Effector CD8-positive, alpha-beta T cell (primary cell): ENCODE measurements at places on chromosomes 2 and 18.

- DNase-seq = peak; percentile 55
These were observed 56.9 kb downstream of the DYSF start for GRCh38 chr2:71510196-71510807.

GRCh38 chr2:138391946-138392345, 109.6 kb upstream of the SPOPL start:
- DNase-seq = no peak

DNA sequence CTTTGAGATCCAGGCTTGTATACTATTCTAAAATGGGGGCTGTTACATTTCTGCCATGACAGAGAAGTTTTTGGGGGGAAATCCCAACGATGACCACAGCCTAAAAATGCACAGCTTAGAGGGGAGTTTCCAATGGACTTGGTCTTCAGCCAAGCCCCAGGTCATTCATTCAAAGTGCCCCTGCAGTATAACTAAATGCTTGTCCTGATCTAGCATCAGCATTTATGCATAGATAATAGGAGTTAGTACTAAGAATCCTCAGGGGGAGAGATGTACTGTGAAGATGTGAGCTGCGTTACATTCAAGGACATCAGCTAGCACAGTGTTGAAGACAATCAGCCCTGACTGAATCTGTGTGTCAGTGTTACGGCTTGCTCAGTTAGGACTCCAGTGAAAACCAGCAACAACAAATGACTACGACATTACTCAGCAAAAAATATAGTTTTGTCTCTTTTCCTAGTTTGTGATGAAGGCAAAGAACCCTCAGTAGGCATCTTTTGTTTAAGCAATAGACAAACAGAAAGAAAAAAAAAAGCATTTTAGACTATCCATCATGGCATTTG, 160.9 kb downstream of the ZEB2 start:
- no peak for DNase-seq

DNA sequence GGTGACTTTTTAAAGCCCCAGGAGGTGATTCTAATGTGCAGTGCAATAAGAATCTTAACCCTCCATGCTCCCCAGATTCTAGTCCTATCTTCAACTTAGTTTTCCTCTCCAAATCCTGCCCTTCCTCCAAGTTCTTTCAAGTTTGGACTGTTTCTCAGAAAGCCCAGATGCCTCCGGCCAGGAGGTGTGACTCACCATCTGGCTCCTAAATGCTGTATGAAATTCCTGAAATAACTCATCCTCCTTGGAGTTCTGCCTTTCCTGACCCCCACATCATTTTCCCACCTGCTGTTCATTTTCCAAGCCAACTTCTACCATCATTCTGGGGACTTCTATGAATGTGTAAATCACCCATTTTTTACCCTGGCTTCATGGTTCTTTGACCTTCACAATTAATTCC, 118.2 kb upstream of the NOL4 start:
- no peak for DNase-seq

DNA sequence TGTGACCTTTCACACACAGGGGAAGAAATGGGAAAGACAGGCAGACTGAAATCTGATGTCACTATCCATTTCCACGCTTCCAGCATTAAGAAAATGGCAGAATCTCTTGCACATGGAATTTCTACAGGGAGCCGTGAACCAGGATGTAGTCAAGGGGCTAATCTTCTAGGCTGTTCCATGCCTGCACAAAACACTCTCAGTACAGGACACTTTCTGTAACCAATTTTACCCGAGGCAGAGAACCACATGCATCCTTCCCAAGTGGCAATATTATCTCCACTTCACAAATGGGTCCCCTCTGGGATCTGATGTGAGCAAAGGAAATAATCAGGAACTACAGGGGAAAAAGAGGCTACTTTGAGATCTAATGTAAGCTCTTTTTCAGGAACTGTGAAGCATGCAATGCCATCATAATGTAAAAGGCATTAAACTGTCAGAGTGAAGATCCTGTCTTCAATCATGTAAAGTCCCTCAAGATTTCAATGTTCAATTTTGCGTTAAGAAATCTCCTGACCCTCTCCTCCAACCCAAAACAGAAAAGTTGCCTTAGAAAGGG, 236.9 kb downstream of the RBM43 start:
- DNase-seq = no peak

DNA sequence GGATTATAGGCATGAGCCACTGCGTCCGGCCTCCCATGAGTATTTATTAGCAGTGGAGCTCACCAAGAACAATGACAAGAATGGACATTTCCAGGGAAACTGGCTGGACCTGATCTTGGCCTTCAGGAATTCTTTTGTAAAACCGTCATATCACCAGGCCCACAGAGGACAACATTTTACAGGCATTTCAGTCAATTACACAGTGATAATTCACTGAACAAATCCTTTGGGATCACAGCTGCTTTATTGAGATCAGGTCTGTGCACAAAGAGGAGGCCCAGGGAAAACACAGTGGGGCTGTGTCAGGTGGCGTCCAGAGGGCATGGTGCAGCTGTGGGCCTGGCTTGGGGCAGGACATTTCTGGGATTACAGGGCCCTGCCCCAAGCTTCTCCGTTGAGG, 30.1 kb upstream of the GTF2A1L start:
- DNase-seq = no peak

- DNase-seq = no peak
These were observed 14.4 kb upstream of the PSMA8 start for GRCh38 chr18:26119246-26119645.

- DNase-seq = no peak
These were observed 112.3 kb downstream of the LYPD1 start for GRCh38 chr2:132557694-132558093.

DNA sequence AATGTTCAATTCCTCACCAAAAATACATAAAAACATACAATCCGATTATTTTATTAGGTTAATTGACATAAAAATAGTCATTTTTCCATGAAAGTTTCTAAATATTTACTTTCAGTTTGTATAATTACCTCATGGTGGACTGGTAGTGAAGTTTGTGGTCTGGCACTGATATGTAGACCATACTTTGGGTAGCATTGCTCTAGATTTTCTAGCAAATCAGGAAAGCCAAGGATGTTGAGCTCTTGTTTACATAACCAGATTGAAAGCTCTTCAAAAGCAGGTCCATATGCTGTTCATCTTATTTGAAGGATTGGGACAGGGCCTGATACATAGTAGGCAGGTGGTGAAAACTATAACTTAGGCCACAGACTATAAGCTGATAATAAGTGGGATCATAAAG, 61.8 kb downstream of the COMMD1 start:
- DNase-seq = no peak

- no peak for DNase-seq
These were observed 89.9 kb upstream of the SLC1A4 start for GRCh38 chr2:64899081-64899865.

DNA sequence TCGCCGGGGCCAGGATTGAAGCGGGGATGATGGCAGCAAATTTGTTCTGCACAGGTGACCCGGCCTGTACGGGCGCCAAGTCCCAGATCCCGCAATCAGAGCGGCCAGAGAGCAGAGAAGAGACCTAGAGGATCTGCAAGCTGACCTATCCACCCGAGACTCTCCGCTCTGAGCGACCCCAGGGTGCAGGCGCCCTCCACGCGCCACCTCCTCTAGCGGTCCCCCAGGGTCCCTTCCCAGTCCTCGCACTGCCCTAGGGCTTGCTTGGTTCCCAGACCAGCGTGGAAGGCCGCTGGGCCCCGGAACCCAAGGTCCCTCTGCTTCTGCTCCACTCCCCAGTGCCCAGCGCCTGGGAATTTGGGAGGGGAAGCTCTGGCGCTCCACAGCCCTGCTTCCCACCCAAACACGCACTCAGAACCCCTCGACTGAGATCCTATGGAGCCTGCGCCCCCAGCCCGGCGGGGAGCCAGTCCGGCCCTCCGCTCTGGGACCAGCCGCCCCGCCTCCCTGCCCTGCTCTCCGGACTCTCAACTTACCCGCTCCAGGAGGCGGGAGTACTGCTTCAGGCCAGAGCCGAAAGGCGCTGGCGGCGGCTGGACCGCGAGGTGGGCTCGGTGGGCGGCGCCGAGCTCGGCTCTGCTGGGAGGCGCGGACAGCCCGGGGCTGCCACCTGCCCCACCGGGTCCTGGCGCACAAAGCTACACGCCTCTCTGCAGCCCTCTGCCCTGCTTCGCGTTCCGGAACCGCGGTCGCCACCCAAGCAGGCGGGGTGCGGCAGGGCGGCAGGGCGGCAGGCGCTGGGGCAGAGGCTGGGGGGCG, 3.0 kb upstream of the SIX3 start:
- DNase-seq = no peak

DNA sequence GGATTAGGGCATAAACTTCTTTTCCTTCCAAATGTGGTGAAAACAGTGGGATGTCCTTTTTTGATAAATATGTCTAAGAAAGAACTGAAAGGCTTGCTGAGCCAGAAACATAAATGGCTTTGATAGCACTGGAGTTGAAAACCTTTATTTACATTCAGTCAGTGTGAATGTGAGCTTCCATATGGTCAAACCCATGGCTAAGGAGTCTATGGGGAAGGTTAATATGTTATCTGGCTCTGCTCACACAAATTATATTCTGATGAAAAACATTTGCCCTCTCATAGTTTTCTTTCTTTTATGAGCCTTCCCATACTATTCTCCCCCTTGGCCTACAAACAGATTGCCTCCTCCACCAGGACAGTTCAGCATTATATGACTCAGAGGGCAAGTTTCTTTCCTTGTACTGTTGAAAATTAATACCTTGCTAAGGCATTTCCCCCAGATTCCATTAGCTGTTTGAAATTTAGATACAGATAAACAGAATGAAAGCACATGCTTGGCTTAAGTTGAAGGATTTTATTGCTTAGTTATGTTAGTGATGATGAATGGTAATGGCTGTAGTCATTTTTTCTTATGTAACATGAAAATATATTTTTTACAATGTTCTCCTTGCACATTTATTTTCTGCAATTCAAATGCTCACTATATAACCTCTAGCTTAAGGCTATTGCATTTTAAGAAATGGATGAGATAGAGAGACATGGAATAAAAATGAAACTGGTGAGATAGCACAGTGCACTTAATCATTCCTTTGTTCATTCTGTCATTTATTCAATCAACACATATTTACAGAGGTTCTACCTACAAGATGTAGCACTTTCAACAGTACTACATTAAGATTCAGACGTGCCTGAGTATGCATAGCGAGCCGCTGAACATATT, 544.1 kb downstream of the LRRTM4 start:
- DNase-seq = no peak

DNA sequence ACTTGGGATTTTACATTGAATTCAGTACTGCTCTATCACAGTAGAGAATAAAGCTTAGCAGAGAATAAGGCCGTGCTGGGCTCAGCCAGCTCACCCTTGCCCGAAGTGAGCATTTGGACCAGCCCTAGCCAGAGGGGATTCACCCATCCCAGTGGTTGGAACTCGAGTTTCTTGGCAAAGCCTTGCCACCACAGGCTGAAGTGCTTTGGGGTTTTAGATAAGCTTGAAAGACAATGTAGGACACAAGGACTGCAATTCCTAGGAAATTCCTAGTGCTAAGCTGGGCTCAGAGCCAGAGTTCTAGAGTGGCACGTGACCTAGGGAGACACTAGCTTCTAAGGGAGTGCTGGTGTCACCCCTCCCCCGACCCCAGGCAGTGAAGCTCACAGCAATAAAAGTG, 28.0 kb downstream of the SERPINB11 start:
- DNase-seq = no peak

GRCh38 chr2:122929347-122929746, 1095.7 kb upstream of the CNTNAP5 start:
- no peak for DNase-seq

DNA sequence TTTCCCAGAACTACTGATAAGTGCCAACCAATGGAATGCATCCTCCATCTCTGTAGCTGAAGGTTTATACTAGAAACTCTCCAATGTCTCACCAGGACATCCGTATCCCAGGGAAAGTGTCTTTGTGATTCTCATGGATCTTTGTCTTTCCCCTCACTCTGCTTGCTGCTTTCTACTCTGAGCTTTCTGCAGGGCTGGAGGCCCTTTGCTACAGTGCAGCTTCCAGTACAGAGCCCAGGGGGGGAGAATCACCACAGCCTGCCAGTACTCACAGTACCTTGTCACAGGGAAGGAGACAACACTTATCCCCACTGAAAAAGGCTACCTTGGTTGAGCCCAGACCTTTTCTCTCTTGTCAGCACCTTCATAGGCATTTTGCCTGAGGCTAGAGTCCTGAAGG, 627.0 kb downstream of the CNTNAP5 start:
- DNase-seq = no peak

DNA sequence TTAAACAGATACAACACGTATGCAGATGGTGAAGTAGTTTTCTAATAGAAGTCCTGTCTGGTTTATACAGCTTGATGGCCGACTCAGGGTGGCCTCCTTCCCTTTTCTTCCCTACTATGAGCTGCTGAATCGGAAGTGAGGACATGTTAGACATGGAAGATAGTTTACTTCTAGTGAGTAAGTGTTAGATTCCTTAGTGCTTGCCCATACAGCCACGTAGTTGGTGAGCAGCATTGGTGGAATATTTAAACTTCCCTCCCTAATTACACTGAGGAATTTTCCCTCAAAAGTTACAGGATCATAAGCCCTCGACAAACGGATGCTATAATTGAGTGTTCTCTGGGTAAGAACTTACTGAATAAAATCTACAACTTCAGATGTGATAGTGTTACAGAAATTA, 52.1 kb downstream of the RHBDD1 start:
- DNase-seq = no peak

- DNase-seq = no peak
These were observed 110.6 kb downstream of the ZNF532 start for GRCh38 chr18:58975296-58975695.

DNA sequence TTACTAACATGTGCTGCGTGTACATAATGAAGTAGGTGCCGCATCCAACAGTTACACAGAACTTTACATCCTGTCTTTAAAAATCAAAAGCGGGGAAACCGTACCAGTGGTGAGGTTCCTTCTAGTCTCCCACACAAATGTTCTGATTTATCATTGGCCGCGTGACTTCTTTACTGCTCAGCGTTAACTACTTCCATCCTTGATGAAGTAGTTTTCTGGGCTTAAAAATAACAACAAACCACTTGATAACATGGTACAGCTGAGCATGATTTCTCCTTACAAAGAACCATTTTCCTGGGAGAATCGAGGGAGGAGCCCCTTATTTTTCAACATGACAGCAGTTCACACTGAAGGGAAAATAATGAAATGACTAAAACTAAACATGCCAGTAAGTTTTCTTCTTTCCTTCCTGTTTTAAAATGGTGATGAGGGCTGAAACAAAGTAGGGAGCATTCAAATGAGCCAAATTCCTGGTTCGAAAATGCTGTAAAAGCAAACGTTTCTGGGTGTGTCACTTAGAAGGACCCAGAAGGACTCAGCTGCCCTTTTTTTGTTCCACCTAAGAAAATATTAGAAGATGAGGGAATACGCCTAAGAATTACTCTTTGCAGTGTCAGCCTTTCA, 9.9 kb downstream of the EMILIN2 start:
- no peak for DNase-seq

GRCh38 chr18:22503803-22504202, 86.1 kb upstream of the CTAGE1 start:
- DNase-seq = no peak

DNA sequence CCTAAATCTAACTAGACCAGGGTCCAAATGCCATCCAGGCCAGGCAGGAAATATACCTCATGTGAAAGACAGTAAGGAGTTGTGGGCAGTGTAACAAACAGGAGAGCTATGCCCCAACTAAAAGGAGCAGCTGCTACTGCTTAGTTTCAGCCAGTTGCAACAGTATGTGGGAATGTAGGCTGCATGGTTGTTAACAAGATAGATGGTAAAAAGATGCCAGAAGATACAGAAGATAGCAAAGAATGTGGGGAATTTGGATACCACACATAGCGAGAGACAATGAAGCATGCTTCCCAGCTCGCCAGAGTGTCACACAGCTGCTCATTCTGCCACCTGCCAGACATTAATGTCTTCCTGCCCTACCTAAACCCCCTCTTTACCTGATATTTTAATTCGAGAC, 39.4 kb upstream of the CYBRD1 start:
- DNase-seq = no peak

GRCh38 chr2:8855010-8855409, 17.6 kb upstream of the KIDINS220 start:
- DNase-seq = no peak
